NCI-H1092 (cell line): ENCODE measurements at places on chromosomes 5 and 9.

GRCh38 chr5:143213231-143213850 lies 190.1 kb downstream of the NR3C1 start:
- DNase-seq: no peak

- no peak for DNase-seq
Observed at GRCh38 chr5:128480158-128480557, 57.9 kb downstream of the FBN2 start.

GRCh38 chr9:134172198-134173126 lies 8.1 kb upstream of the RNU6ATAC start:
- DNase-seq: no peak

DNA sequence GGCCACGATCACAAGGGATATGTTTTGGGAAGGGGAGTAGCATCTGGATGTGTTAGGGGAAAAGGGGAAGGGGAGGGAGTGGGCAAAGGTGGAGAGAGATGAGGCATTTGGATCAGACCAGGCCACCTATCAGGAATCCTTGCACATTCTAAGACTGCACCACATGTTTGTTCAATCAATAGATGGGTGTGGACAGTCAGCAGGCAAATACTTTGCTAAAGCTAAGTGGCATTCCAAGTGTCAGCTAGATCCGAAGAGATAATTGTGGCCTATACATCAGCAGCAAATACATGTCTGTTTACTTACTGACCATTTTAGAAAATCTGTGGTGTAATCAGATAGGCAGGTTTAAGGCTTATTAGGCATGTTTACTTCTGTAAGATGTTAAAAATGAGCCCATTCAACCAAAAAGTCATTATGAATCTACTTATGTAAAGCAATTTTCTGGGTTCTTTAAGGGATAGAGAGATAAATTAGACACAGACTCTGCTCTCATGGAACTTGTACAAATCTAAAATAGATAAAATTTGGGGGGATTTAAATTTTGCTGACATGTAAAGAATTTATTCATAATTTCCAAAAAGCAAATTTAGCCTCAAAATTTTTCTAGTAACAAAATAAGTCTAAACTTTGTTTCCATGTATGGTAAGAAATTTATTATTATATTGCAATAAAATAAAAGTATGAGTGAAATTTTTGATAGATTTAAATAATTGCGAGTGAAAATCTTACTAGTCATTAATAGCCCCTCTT lies 107.3 kb downstream of the SNCAIP start:
- no peak for DNase-seq

DNA sequence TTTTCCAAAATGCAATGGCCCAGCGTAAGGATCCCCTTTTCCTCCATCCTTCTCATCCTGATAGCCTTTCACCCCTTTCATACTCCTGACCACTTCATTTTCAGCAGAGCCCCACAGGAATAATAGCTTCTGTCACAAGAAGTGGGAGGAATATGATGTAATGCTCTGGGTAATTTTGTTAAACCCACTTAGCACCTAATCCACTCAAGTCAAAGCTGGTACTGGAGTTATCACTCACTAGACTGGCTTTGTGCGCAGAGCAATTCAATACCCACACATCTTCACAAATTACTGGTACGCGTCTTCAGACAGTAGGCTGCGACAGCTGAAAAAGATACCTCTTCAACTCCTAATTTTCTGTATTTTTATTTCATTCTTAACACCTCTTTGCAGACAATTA lies 2232.8 kb upstream of the WWC1 start:
- no peak for DNase-seq

DNA sequence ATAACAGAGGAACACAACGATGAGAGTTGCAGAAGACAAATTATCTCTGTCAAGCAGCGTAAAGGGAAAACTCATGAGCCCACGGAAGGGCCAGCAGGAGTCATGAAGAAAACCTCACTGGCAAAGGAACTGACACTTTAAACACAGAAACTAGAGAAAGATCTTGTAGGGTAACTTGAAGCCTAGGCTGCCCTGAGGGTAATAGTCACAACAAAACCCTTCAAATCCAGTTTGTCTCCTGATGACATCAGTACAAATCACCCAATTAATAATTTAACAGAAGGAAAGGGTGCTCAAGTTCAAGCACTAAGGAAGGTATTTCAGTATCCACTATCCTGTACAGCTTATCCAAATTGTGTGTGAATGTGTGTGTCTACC lies 549.1 kb downstream of the MTRR start:
- DNase-seq: no peak
